ENCODE measurements at places on chromosomes 5 and 9.

GRCh38 chr9:109767404-109767803, 12.6 kb upstream of the PALM2AKAP2 start:
- DNase-seq, result no peak

GRCh38 chr9:89351584-89352300, 33.4 kb downstream of the SECISBP2 start:
- no peak for DNase-seq

DNA sequence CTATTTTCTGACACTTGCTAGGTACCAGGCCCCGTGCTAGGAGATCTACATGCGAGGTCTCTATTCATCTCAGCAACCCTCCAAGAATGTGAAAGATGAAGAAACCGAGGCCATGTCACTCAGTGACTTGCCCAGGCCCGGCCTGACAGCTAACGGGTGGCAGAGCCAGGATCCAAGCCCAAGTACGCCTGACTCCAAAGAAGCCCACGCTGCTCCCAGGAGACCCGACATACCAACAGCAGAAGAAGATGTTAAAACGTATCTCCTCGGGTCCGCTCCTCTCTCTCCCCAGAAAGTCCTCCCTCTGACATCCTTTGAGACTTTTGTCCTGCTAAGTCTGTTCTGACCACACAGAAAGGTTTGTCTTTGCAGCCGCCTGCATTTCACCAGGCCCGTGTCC, 65.2 kb downstream of the CRB2 start:
- DNase-seq, result no peak

- DNase-seq, result no peak
Observed at GRCh38 chr9:120659676-120660075, 54.6 kb downstream of the MEGF9 start.

- DNase-seq, result no peak
Observed at GRCh38 chr5:81105261-81105877, 127.8 kb upstream of the CKMT2 start.

DNA sequence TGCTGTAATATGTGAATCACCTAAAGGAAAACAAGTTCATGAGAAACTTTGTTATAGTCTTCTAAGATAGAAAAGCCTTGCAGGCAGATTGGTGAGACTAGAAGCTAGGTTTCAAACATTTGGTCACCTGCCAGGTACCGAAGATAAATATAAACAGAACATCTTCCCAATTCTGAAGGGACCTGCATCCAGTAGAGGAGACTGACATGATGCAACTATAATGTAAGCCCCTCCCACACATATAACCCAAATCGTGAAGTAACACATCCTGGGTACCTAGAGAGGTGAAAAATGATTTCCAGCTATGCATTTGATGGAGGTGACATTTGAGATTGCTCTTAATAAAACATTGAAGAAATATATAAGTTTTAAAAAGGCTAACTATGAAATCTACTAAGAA, 29.9 kb downstream of the SHLD3 start:
- no peak for DNase-seq

DNA sequence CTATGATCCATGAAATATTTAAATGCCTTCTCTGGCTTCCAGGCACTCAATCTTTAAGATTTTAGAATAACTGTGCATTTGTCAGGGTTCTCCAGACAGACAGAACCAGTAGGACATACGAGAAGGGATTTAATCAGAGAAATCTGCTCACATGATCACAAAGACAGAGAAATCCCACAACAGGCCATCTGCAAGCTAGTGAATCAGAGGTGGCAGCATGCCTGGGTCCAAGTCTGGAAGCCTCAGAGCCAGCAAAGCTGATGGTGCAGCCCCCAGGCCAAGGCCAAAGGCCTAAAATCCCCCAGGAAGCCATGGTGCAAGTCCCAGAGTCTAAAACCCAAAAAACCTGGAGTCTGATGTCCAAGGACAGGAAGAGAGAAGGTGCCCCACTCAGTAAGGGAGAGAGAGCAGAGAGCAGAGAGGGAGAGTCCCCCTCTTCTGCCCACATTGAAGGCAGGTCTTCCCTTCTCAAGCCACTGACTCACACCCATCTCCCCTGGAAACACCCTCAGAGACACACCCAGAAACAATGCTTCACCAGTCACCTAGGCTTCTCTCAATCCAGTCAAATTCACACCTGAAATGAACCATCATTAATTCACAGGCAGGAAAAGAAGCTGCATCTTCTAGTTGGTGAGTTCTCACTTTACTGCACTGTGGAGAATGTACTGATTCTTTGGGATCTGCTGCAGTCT, 48.7 kb downstream of the CAMSAP1 start:
- DNase-seq, result no peak

DNA sequence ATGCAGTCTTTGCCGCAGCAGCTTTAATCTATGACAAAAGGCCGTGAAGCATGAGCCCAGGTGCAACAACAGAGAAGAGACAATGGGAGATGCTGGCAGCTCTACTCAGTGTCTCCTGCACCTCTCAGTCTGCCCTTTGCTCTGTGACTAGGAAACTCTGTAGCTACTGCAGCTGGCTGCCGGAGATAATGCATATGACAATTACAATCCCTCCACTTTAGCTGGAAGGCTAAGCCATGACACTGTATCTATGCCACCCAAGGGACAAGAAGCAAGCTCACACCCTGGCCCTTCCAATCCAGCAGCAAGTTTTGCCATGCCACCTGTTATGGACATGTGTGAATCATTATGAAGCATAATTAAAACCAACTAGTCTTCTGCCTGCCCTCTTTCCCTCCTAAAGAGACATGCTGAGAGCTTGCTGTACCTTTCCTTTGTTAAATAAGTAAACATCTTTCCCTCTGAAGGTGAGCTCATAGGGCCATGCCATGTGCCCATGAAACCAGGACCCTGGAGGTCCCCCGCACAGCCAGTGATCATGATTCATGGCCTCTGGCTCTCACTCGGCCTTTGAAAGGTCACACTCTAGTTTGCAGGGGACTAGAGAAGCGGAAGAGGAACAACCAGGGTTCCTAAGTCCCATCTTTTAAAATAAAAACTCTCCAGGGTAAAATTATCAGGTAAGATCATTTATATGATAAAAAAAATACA, 219.4 kb downstream of the SPOCK1 start:
- peak; percentile 41 for DNase-seq

GRCh38 chr5:65190328-65191053, 291.2 kb downstream of the ADAMTS6 start:
- DNase-seq, result no peak

DNA sequence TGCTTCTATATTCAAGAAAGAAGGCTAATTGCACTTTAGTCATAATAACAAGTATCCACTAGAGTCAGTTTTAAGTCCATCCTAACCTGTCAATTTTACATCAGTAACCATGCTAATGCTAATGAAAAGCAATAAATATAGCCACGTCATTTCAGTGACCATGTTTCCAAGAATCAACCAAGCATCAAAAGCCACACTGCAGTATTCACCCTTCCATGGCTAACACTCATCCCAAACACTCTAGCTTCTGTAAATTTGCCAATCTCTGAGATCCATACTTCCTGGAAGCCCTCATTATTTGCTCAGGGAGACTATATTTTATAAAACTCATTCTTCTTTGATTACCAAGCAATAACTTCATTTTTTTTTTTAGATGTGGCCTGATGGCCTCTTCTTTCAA, 712.0 kb downstream of the CETN3 start:
- DNase-seq, result peak; percentile 45

GRCh38 chr5:111530298-111530740, 18.0 kb upstream of the STARD4 start:
- DNase-seq, result no peak

DNA sequence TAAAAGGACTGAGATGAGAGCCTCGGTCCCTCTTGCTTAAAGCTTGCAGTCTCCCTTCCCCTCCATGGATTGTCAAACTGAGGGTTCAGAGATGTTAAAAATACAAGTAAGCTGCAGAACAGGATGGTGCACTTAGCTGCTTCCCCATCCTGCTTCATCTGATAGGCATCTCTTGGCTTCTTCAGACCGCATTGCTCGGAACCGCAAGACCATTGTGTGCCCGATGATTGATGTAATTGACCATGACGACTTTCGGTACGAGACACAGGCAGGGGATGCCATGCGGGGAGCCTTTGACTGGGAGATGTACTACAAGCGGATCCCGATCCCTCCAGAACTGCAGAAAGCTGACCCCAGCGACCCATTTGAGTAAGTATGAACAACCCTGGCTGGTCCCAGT, 65.5 kb upstream of the SAP30L start:
- no peak for DNase-seq

DNA sequence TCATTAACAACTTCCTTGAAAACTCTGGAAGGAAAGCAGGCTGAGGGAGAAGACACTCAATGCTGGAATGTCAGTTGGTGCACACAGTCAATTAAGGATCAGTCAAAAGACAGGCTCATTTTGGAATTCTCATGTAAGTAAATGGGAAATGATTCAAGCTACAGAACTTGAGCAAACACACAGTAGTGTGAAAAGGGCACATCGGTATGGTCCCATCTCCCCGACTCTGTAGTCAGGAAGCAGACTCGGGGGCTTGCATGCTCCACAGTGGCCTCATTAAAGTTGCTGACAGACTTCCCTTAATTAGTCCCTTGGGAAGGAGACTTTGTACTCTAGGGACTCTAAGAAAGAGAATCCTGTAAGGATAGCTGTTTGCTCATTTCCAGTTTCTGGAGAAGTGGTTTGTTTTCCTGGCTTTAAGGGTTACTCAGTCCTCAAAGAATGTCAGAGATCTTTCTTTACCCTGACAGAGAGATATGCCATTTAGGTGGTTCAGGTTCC, 339.2 kb downstream of the ADAMTS6 start:
- DNase-seq, result no peak

GRCh38 chr5:27240791-27241190, 202.4 kb upstream of the CDH9 start:
- DNase-seq, result no peak

DNA sequence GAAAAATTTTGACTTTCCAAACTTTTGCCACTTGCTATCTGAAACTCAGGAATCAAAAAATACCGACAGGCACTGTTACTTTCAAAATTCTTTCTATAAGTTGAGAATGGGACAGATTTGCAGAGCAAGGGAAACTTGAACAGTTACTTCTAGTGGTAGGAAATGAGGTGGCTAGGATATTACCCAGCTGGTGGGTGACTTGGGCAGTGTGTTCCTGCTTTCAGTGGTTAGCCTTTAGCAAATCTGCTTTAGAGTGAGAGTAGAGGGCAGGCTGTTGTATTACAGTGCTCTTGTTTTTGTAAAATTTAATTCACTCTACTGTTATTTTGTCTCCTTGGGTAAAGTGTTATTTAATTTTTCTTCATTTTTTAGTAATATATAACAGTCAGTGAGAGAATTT, 40.2 kb upstream of the ROPN1L start:
- DNase-seq, result no peak

DNA sequence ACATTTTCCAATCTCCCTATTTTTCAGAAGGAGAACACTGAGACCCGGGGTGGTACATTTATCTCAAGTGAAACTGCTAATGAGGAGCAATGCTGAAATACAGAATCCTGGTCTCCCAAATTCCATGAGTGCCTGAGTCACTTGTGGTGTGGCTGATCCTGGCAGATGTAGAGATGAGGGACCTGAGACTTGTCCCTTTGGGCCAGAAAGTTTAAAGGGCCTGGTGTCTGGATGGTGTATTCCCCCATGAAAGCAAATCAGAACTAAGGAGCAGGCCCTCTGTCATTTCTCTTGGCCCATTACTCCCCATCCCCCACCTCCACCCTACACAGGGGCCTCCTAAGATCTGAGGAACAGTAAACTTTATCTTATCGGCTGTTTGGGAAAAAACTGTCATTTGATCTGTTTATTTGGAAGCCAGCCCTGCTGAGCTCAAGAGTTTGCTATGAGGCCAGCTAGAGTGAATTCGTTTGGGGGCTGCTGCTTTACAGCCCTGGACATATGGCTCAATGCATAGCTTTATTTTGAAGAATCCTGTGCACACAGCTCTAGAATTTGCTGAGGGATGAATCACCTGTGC, 140.3 kb downstream of the LHFPL2 start:
- DNase-seq, result no peak

- DNase-seq, result no peak
Observed at GRCh38 chr5:64417390-64417789, 88.4 kb upstream of the RGS7BP start.

- DNase-seq, result no peak
Observed at GRCh38 chr5:62268234-62268633, 37.8 kb upstream of the KIF2A start.

- DNase-seq, result no peak
Observed at GRCh38 chr9:87765521-87765920, 39.6 kb downstream of the CTSL start.

- no peak for DNase-seq
Observed at GRCh38 chr5:152869971-152870370, 464.9 kb upstream of the NMUR2 start.

DNA sequence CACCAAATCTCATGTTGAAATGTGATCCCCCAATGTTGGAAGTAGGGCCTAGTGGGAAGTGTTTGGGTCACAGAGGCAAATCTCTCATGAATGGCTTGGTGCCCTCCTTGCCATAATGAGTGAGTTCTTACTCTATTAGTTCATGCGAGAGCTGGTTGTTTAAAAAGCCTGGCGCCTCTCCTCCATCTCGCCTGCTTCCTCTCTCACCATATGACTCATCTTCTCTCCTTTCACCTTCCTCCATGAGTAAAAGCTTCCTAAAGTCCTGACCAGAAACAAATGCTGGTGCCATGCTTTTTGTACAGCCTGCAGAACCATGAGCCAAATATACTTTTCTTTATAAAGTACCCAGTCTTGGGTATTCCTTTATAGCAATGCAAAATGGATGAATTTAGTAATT, 20.9 kb upstream of the ARHGAP26 start:
- DNase-seq, result no peak

GRCh38 chr5:22076586-22076985, 776.6 kb downstream of the CDH12 start:
- DNase-seq, result no peak

GRCh38 chr9:68480807-68481206, 59.9 kb downstream of the TMEM252 start:
- DNase-seq, result no peak

DNA sequence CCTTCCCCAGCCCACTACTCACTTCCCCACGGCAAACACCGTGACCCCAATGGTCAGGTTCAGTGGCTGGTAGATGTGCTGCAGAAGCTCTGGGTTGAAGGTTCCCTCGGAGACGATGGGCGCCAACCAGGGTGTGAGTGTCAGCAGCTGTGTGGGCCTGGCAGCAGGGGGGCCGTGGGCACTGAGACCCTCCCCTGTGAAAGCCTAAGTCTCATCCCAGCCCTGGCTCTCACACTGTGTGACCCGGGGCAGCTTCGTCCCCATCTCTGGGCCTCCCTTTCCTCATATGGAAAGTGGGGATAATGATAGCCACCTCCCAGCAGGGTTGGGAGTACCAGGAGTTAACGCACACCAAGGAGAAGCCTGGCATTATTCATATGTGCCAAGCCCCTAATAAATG, 8.6 kb downstream of the GBGT1 start:
- no peak for DNase-seq

DNA sequence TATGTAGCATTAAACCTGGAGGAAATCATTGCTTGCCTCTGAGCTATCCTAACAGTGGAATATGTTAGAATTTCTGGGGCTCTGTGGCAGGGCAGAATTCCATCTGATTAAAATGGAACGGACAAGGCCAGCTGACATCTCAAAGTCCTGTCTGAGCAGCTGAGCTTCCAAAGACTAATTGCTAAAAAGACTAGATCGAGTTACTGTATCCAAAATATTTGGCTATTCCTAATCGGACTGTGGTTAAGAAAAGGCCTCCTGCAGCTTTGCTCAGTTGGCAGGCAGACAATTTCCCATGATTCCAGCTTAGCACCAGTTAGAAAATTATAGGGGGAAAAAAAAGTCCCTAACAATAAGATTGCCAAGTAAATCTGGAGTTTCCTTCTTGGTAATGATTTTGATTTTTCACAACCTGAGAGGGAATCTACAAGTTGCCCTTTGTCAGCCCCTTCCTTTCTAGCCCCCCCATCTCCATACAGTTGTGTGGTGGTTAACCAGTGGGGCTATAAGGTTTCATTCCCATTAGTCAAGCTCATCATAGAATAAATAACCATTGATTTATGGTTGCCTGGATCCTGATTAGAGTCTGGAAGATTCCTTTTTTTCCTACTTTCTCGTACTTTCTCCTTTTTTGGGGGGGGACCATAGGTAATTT, 26.4 kb downstream of the PTGR1 start:
- DNase-seq, result peak; percentile 11
